ENCODE measurements at places on chromosomes 13 and 19.

- no peak for DNase-seq
These were observed 949 bp upstream of the ZNF260 start for GRCh38 chr19:36528921-36529518.

GRCh38 chr13:73096173-73096572 lies 37.4 kb downstream of the KLF5 start:
- DNase-seq = no peak

DNA sequence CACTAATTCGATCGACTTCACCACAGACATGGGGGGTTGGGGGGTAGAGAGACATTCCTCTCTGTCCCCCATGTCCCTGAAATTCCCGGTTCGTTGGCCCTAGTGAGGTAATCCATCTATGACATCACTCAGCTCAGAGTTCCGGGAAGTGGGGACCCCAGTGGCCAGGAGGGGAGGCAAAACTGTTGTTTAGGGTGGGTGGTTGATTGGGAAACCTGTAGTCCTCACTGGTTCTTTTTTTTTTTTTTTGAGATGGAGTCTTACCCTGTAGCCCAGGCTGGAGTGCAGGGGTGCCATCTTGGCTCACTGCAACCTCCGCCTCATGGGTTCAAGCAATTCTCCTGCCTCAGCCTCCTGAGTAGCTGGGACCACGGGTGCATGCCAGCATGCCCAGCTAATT lies at the start of gene ARRDC5:
Gene ARRDC5 (minus strand): TSS at position 101 of the 400 bp plus-strand sequence. CDS start 71 bp downstream, at position 30.
- DNase-seq = no peak

- DNase-seq = no peak
These were observed 349.0 kb downstream of the EFNB2 start for GRCh38 chr13:106186366-106187030.

GRCh38 chr19:32206065-32206464 lies 139.3 kb upstream of the ZNF507 start:
- no peak for DNase-seq

DNA sequence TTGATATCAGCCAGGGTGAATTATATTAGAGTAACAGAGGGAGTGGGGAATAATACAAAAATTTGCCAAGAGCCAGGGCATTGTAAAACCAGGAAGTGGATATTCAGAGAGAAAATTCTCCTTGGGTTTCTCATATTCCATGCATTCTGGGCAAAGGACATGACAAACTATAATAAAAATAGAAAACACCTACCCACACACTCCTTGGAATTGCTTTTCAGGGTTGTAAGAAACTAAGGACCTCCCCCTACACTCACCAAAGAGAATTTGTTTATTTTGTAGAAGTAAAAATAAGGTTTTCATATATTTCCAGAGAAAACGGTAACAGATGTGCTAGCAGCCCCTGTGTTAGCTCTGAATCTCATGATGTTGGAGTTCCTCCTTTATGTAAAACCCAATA lies 649.6 kb downstream of the SLITRK1 start:
- DNase-seq = no peak

DNA sequence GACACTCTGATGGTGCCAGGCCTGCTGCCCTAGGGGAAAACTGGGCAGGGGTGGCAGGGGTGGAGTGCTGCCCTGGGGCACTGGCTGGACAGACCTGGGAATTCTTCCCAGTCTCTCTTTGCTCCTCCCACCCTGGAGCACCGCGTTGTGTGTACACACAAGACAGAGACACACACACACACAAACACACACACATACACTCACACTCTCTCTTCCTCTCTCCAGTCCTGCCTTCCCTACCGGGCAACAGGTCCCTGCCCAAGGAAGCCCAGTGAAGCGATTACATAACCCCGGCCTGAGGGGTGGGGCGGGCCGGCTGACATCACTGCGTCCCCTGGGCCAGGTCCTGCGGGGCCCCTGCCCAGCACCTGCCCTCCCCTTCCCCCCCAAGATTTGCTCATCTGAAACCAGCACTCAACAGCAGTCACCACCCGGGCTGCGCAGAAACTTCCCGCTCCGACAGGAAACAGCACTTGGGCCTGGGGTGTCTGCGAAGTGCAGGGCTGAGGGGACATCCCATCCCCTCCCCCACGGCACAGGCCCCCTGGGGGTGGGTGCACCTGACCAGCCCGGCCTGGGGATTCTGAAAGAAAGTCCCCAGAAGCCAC lies 1.2 kb downstream of the MKNK2 start:
- DNase-seq = no peak

GRCh38 chr13:22047082-22047784 lies 376.4 kb downstream of the FGF9 start:
- no peak for DNase-seq

GRCh38 chr13:38735665-38736440 lies 49.0 kb downstream of the FREM2 start:
- no peak for DNase-seq

- DNase-seq = no peak
These were observed 384.3 kb downstream of the EFNB2 start for GRCh38 chr13:106151056-106151699.

GRCh38 chr13:38008636-38009035 lies 139.1 kb upstream of the TRPC4 start:
- DNase-seq = no peak

DNA sequence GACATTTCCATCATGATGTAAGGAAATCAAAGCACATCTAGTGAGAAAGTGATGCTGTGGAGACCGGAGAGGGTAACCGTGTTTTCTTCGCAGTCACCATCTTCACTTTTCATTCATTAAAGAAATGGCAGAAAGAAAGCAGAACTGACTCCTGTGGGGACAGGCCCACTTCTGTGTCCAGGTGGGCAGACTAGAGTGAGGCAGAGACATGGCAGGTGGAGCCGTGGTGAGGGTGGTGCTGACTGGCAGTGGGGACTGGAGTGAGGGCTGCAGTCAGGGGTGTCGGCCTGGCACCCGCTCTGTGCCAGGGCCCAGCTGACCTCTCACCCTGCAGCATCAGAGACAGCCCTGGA lies 71.4 kb upstream of the MCF2L start:
- DNase-seq = no peak

DNA sequence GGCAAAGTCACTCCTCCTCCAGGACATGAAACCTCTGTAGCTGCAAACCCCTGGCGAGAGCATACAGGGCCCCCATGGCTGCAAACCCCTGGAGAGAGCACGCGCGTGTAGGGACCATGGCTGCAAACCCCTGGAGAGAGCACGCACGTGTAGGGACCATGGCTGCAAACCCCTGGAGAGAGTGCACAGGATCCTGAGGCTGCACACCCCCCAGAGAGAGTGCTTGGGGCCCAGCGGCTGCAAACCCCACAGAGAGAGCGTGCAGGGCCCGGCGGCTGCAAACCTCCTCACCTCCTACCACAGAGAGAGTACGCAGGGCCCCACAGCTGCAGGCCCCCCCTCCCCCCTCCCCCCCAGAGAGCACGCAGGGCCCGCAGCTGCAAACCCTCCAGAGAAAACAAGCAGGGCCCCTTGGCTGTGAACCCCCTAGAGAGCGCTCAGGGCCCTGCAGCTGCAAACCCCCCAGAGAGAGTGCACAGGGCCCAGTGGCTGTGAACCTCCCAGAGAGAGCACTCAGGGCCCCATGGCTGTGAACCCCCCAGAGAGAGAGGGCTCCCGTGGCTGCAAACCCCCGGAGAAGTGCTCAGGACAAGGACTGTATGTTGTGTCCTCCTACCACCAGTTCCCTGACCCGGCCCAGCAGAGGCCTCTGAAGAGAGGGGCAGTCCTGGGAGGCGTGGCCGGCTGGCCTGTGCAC lies 7.3 kb downstream of the ADPRHL1 start:
- DNase-seq = no peak

- DNase-seq = no peak
These were observed 7.3 kb downstream of the URAD start for GRCh38 chr13:27981006-27981708.

- no peak for DNase-seq
These were observed 24.2 kb upstream of the NANOS2 start for GRCh38 chr19:45938733-45939319.

GRCh38 chr19:4369888-4370260 lies 26.5 kb downstream of the MPND start:
- DNase-seq = no peak

DNA sequence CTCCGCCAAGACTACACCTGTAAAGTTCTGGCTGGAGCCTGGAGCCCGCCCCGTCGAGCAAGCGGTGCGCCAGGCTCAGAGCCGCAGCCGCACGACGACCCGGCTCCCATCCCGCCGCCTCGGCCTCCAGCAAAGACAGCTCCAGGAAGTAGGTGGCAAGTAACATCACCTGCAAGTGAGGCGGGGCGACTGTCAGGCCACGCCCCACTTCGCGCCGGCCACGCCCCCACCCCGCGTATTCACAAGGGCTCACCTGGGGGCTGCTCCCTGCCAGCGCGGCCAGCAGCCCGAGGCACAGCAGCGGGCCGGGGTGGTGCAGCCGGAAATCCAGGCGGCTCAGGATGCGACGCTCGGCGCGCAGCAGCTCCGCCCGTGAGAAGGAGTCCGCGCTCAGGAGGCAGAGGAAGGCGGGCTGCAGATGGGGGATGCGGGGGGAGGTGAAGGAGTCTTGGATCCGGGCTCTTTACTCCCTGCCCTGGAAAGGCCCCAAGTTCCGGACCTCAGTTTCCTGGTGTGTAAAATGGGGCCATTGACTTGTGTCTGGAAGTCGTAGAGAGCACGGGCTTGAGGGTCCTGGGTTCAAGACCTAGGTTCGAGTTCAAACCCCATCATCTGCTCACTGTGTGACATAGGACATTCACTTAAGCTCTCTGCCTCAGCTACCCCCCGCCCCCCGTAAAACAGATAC lies 3.2 kb downstream of the CCNP start:
- no peak for DNase-seq

GRCh38 chr13:73516731-73517130 lies 457.9 kb downstream of the KLF5 start:
- no peak for DNase-seq

GRCh38 chr13:51823863-51824262 lies 19.9 kb upstream of the DHRS12 start:
- DNase-seq = no peak

GRCh38 chr13:29529754-29530153 lies 65.7 kb downstream of the SLC7A1 start:
- no peak for DNase-seq

DNA sequence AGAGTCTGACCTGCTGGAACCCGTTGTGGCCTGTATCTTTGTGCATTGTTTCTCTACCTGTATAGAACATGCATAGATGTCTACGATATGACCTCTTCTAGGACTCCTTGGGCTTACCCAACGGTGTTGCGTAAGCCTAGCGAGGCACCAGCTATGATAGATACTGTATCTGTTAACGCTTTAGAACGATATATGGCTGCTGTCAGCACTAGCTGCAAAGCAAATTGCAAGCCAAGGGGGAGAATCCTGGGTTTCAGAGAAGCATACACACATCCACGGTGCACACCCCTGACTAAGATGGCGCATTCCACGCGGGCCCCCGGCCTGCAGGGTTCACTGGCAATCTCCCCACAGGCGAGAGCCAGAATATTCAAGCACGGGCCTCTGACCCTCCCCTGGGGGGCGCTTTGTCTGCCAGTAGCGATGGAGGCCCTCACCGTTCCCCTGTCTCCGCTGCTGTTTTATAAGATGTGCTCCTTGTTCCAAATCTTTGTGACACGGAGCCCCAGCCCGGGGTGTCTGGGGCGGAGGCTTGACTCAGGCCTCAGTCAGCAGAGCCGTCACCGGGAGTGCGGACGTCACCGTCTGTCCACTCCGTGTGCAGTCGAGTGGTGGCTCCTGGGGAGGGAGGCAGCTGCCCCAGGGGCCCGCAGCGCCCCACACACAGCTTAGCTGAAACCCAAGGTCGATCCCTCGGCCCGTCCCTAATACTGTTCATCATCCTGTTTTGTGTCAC lies 12.9 kb upstream of the RPS15 start:
- no peak for DNase-seq

GRCh38 chr19:31693131-31693932 lies 344.1 kb upstream of the TSHZ3 start:
- no peak for DNase-seq

DNA sequence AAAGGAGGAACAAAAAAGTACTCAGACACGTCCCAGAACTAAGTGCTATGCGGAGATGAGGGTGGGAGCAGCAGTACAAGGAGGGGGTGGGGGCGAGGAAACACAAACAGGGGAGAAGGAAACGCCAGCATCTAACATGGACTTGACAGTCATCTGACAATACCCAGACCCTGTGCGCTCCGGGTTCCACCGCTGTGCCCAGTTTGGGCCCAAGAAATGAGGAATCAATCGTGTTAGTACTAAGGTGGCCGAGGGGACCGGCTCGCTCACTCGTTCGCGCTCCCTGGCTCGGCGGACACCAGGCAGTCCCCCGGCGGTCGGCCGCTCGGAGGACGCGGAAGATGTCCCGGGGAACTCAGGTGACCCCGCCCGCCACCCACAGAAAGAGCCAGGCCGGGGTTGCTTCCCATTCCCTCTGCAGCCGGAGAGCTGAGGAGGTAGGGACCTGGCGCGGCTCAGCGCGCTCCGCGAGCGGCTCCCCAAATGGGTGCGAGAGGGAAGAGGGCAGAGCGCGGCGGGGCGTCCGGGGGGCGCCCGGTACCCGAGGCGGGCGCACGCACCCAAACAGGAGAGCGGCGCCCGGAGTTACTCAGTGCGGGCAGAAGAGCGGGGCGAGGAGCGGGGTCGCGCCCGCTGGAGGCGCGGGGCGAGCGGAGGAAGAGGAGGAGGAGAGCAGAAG lies 616 bp downstream of the TSHZ3 start:
- no peak for DNase-seq

GRCh38 chr19:11673608-11674041 lies 65.1 kb downstream of the ZNF823 start:
- peak; percentile 45 for DNase-seq

DNA sequence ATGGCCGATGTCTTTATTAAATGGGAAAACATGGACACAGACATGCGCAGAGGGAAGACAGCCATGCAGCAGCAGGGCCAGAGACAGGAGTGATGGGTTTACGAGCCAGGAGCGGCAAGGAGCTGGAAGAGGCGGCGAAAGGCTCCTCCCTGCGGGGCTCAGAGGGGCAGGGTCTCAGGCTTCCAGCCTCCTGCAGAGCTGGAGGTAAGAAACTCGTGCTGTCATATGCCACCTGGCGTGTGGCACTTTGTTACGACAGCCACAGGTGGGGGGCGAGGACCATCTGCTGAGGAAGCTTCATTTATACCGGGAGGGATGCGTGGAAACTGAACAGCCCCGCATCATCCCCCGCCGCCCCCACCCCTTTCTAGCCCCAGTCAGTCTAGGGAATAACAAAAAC lies 52.0 kb upstream of the SPACA7 start:
- DNase-seq = no peak

- DNase-seq = no peak
These were observed 106.5 kb downstream of the TEX26 start for GRCh38 chr13:31038834-31039552.

Measured in omental fat pad (tissue), 4 donors.